ENCODE measurements at places on chromosomes 11 and 22. TPM values are rescaled to one million over a fixed set of nuclear protein-coding genes. Genes with fewer than 3 reads are reported as not detected.

SCGB1C1 gene
- not detected for total RNA-seq

SSH3 gene
- 42.3 TPM for total RNA-seq

DNA sequence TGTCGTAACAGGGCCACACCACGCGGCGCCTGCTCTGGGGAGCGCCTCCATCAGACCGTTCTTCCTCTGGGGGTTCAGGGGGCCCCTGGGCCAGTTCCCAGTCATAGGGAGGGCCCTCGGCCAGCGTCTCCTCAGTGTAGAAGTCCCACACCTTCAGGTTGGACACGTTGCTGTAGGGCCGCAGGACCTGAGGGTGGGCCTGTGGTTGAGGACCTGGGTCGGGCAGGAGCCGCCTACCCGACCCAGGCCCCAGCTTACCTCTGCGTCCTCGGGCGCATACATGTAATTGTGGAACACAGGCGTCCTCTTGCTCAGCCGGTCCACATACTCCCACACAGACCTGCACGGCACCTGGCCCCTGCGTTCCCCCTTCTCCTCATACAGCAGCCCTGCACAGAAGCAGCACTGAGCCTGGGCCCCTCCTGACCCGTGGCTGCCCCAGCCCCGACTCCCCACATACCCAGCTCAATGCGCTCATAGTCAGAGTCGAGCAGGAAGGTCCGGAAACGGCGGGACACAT, 20.2 kb downstream of the SBF1 start:
- no peaks in the 10 kb centered on the region for H3K27me3 ChIP-seq
- H3K4me3 ChIP-seq: no peak overlapping the region
- H3K27ac ChIP-seq: no peak overlapping the region
- no peaks in the 10 kb centered on the region for H3K4me1 ChIP-seq
- H3K36me3 ChIP-seq: peaks cover 39% of the 10 kb centered on the region

DNA sequence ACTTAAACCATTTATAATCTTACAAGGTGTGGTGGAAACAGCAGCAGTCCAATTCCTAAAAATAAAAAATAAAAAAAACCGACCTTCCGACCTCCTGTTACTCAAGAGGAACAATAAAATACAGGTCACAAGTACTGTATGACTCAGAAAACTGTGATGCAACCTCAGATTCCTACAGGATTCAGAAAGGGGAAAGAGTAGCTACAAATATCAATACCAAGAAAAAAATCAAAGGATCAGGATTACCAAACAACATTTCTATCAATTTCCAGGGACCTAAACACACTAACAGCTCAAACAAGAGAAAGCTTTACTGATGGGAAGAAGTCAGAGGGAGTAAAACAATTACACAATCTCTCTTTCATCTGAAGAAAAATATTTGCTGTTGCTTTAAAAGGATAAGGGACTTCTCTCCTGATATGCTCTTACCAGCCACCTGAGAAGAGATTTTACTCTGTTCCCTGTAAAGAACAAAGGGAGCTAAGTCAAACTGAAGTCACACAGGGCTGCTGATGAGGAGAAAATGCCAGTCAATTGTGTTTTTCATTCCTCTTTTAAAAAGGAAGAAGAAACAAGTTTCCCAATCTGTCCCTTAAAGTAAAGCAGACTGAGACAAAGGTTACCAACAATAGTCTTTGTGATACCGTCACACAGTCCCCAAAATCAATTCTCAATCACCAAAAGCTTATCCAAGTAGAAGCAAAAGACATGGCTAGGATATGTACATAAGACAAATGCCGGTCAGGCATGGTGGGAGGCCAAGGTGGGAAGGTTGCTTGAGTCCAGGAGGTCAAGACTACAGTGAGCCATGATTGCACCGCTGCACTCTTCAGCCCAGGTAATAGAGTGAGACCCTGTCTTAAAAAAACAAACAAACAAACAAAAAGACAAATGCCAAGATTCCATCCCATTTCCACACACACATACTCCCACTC, 39.3 kb downstream of the AMBRA1 start:
- no peak for DNase-seq
- H3K4me3 ChIP-seq: no peak overlapping the region
- H3K4me1 ChIP-seq: peaks cover 17% of the 10 kb centered on the region
- peak overlapping the region; percentile 96 for H3K27ac ChIP-seq
- no peaks in the 10 kb centered on the region for H3K27me3 ChIP-seq

- no peaks in the 10 kb centered on the region for H3K36me3 ChIP-seq
- H3K27ac ChIP-seq: no peak overlapping the region
- H3K27me3 ChIP-seq: no peaks in the 10 kb centered on the region
- no peak overlapping the region for H3K4me3 ChIP-seq
- DNase-seq: no peak
These were observed 30.6 kb upstream of the TMPRSS4 start for GRCh38 chr11:118046051-118046963.

DNA sequence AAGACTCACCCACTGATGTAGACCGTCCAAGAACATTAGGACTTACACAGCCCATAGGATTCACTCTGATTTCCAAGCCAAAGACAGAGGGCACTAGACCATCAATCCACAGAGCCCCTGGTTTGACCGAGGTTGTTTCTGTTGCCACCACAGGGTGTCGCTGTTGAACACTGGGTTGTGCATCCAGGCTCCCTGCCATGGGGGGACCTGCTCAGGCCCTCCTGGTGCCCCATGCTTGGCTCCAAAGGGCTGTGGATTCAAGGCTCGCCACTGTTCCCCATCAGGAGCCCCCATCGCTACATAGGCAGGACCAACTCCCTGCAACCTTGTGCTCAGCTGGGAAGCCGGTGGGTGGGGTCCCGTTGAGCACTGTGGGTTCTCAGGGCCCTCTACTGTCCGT, 128.0 kb upstream of the ANO1 start:
- no peak overlapping the region for H3K27ac ChIP-seq
- H3K4me1 ChIP-seq: peaks cover 16% of the 10 kb centered on the region
- no peaks in the 10 kb centered on the region for H3K36me3 ChIP-seq

DNA sequence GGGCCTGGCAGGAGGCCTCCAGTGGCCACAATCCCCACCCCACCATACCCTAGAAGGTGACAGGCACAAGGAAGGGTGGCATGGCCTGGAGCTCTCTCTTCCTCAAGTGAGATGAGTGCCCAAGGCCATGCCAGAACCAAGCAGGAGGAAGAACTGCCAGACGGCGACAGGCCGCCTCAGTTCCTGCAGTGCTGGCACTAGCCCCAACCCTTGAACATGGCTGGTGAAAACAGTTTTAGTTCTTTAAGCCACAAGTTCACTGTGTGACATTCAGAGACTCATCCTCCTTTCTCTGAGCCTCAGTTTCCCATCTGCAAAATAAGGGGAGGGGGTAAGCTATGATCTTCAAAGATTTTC, 9.8 kb downstream of the CHRDL2 start:
- H3K36me3 ChIP-seq: no peaks in the 10 kb centered on the region
- peaks cover 40% of the 10 kb centered on the region for H3K27me3 ChIP-seq
- no peak for DNase-seq
- H3K27ac ChIP-seq: no peak overlapping the region

GRCh38 chr11:17410606-17411379, 22.3 kb upstream of the KCNJ11 start:
- no peak for DNase-seq
- no peaks in the 10 kb centered on the region for H3K36me3 ChIP-seq
- no peak overlapping the region for H3K4me3 ChIP-seq
- H3K4me1 ChIP-seq: peaks cover 6% of the 10 kb centered on the region

- peaks cover 7% of the 10 kb centered on the region for H3K27me3 ChIP-seq
- no peaks in the 10 kb centered on the region for H3K36me3 ChIP-seq
- no peak overlapping the region for H3K27ac ChIP-seq
- H3K4me3 ChIP-seq: no peak overlapping the region
- no peak for DNase-seq
These were observed 4.1 kb upstream of the UBE2L6 start for GRCh38 chr11:57571606-57572005.

GRCh38 chr11:77729063-77729462, 91.5 kb downstream of the RSF1 start:
- peaks cover 6% of the 10 kb centered on the region for H3K27me3 ChIP-seq
- DNase-seq: no peak
- no peak overlapping the region for H3K27ac ChIP-seq
- no peak overlapping the region for H3K4me3 ChIP-seq
- H3K4me1 ChIP-seq: peaks cover 3% of the 10 kb centered on the region

MAPK8IP2 gene
- 1.8 TPM for total RNA-seq

- H3K4me3 ChIP-seq: no peak overlapping the region
- no peak for DNase-seq
- H3K27me3 ChIP-seq: 0 out of 2 replicates have a peak, but pooled peaks cover 3% of the 10 kb centered on the region
- peaks cover 46% of the 10 kb centered on the region for H3K36me3 ChIP-seq
- no peaks in the 10 kb centered on the region for H3K4me1 ChIP-seq
These were observed 1123.4 kb upstream of the RAG2 start for GRCh38 chr11:37721485-37721884.

KCTD21 gene
- 4.0 TPM for total RNA-seq

GRCh38 chr11:1932105-1932480, 12.6 kb downstream of the TNNT3 start:
- H3K36me3 ChIP-seq: no peaks in the 10 kb centered on the region
- DNase-seq: no peak
- peak overlapping the region; percentile 32 for H3K27ac ChIP-seq
- no peaks in the 10 kb centered on the region for H3K4me1 ChIP-seq

Measured in WTC11 (cell line).